ENCODE measurements at places on chromosomes 12 and 14.
A peak's percentile ranks its signal among the peaks of the same experiment; 100 is the strongest.

DNA sequence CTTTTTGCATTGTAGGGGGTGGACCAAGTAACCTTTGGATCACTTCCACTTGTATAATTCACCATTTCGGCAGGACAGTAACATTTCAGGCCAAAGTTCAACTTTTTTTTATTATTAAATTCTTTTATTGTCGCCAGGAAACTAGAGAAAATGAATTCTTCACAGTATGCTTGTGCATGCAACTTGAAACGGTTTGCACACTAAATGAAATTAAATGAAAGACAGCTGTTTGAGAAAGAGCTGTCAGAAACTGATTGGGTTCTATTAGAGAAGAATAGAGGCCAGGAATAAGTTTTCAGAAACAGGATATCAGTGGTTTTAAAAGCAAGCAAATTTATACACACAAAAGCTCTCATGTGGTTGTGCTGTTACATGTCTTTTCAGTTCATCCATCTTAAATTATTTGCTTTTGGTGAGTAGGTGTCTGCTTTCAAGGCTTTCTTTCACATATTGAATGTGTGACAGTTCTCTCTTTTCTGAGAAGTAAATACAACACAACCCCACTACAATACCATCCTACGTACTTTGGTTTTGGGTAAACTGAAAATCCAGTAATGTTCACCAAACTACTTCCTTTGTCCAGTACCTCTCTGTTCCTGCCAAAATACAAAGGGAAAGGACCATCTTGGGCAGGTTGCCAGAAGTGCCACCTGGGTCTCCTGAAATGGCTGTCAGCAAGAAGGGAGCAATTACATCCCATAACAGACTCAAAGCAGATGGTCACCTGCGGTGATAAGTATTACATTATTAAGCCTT is 291.7 kb downstream of the RAD51B start:
- no peak for DNase-seq

GRCh38 chr12:49335118-49335954 is 1.7 kb downstream of the C1QL4 start:
- DNase-seq, result no peak

GRCh38 chr14:46769292-46769691 is 117.7 kb upstream of the RPL10L start:
- no peak for DNase-seq

GRCh38 chr12:117100251-117100650 is 1.0 kb upstream of the TESC start:
- no peak for DNase-seq

DNA sequence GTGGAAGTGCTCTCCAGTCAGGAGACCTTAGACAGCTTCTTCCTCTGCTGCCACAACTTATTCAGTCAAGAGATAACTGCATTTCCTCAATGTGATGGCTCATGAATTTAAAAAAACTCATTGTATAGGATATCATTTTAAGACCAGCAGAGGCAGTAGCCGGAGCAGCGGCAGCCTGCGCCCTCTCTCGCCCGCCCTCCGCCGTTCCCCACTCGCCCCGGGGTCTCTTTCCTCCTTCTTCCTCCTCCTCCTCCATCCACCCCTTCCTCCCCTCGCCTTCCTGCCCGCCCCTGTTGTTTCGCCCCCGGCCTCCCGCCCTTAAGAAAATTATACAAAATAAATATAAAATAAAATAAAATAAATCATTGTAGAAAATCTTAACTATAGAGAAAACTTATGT is 687.6 kb downstream of the FLRT2 start:
- DNase-seq, result no peak

DNA sequence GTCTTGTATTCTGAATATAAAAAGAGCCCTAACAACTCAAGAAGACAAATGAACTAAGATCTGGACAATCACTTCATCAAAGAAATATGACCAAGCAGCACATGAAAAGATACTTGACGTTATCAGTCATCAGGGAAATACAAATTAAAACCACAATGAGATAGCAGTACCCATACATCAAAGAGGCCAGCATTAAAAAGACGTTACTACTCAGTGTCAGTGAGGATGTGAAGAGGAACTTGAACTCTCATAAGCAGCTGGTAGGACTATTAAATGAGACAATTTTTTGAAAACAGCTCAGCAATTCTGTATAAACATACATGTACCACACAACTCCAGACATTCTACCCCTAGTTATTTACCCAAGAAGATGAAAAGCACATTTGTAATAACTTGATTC is 55.9 kb downstream of the FERMT2 start:
- DNase-seq, result no peak

- DNase-seq, result no peak
Observed at GRCh38 chr12:12835378-12836146, 22.4 kb downstream of the DDX47 start.

GRCh38 chr12:58764100-58764953 is 156.0 kb downstream of the LRIG3 start:
- DNase-seq, result no peak

- DNase-seq, result no peak
Observed at GRCh38 chr12:66403746-66404145, 101.5 kb downstream of the HELB start.

- no peak for DNase-seq
Observed at GRCh38 chr14:89351516-89352404, 65.3 kb downstream of the FOXN3 start.

DNA sequence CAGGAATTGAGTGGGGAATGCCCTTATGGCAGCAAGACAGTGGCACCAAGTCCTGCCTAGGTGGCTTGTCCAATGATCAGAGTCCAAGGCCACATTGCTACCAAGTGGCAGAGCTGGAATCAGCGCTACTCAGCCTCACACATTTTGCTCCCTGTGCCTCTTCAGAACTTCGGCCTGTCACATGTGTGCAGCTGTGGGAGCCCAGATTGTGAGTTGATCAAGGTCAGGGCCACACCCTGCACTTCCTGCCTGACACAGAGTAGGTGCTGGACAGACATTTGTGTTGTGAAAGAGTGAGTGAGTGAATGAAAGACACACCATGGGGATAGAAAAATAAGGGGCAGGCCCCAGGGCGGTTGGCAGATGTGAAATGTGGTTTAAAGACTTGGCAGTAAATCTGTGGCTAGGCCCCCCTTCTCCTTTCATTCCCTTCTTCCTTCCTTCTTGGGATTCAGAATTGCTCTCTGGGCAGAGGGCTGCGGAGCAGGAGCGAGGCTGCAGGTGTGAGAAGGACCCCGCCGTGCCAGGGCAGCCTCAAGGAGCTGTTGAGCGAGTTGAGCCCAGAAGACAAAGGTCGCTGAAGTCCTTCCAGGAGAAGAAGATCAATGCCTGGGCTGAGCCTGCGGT is 83.5 kb downstream of the SLC25A47 start:
- peak; percentile 13 for DNase-seq

DNA sequence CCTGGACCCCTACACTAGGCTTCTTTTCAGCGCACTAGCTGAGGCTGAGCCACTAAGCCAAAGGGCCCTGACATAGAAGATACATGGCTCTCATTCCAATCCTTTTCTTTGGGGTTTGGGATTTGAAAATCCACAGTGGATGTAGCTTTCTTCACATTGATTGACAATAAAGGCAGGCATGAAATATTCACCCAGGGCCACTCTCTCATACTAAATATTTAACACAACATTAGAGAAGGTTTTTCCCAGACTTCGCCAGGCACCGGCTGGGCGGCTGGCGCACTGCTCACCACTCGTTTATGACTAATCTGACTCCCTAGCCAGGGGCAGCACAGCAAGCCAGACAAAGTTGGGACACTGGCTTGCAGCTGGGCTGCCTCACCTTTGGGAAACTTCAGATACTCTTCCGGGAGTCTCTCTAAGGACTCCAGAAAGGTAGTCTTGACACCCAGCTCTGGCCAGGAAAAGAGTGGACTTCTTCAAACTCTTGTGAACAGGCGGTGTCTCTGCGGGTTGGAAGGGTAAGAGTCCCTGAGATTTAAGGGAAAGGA is 699 bp upstream of the HOXC11 start:
- no peak for DNase-seq

DNA sequence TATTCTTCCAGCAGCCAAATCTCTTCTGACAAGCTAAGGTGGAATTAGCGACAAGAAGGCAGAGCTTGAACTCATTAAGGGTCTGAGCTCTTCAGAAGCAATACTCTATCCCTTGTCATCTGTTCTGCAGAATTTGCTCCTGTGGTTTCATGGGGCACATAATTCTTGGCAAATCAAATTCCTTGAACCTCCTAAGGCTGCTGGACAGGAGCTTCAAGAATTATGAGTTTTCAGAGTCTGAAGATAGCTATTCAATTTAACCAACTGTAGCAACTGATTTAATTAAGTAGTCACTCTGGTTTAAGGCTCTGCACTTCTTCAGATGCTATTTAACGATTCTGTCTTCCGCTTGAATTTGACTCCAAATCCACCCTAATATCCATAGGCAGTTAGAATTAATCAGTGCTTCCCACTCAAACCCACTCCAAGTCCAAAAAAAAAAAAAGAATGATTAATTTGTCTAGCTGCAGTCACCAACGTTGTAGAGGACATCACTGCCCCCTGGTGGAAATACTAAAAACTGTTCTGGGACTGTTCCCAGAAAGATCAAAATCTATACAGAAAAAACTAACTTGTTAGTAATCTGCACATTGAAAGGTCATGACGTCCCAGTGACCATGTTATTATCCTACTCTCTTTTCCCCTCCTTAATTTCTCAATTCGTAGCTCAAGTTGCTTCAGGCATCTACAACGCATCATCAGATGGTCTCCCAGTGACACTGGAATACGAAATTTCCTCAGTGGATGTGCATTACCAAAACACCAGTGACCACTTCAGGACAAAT is 169.9 kb downstream of the KIF21A start:
- no peak for DNase-seq

Measured in stimulated activated CD4-positive, alpha-beta T cell treated with anti-CD3 and anti-CD28 coated beads, Interleukin-1b, Interleukin-23, amount 100 ng/mL, for 48 hours (primary cell).